HT1080 (cell line): ENCODE measurements at places on chromosomes 4 and X. TPM values are rescaled to one million over a fixed set of nuclear protein-coding genes. Genes with fewer than 3 reads are reported as not detected.

DNA sequence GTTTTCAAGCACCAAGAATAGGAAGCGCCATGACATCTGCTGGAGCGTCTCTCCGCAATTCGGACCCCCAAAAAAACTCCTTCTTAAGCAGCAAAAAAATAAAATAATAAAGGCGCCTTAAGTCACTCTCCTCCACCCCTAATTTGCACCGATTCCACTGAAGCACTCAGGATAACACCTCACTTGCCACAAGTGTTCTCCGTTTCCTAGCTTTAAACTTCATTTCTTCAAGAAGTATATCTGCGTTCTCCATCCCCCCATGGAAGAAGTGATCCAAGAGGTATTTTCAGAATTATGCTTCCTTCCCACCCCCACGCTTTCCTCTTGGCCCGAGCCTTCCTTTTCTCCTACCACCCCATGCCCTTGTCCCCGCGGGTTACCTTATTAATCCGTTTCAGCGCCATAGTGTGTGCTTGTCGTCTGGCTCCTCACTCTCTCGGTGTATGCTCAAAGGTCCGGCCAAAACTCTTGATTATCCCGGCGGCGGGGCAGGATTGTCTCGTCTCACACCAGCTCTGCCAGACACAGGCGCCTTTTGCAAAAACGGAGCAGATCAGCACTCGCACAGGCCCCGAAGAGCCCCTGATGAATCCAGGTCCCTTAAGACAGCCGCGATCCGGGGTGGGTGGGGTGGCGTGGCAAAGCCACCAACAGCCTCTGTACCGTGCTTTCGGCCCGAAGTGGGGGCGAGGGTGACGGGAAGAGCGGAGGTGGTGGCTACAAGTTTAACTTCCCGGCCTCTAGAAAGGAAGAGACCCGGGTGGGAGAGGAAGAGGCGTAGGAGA, 1.1 kb downstream of the UBE2D3 start:
- DNase-seq = no peak

- no peak for DNase-seq
Measured at GRCh38 chr4:35872273-35872672, 372.0 kb downstream of the ARAP2 start.

GRCh38 chr4:87009095-87009648, 74.4 kb downstream of the AFF1 start:
- no peak for DNase-seq

DNA sequence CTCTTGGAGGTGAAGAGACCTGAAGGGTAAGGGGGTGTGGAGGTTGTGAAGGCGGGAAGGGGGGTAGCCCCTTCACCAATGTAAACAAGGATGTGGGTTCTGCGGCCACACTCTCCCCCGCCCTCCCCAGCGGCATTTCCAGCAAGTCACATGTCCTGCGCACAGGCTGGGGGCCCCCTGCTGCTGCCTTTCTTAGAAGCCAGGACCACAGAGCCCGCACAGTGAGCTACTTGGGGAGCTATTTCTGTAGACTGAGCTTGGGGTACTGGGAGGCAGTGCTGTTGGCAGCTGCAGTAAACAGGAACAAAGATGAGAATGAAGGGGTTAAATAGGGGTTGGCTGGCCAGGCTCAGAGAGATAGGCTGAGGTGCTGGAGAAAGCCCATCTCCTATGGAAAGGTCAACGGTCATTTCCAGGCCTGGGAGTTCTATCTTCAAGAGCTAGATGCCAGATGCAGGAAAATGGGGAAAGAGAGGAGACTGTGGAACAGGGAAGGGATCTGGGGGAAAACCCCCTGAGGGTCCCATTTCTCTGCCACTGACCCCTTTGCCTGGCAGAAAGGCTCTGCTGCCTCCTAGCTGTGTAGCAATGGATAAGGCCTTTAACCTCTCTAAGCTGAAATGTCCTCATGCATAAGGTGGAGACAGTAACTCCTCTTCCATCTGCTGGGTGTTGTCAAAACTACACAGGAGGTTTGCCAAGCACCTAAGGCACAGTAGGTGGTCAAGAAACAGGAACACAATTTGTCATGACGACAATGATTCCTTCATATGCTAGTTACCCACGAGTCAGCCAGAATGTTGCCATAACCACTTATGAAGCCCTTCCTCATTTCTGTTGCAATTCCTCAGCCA, 18.5 kb upstream of the PIM2 start:
- no peak for DNase-seq

DNA sequence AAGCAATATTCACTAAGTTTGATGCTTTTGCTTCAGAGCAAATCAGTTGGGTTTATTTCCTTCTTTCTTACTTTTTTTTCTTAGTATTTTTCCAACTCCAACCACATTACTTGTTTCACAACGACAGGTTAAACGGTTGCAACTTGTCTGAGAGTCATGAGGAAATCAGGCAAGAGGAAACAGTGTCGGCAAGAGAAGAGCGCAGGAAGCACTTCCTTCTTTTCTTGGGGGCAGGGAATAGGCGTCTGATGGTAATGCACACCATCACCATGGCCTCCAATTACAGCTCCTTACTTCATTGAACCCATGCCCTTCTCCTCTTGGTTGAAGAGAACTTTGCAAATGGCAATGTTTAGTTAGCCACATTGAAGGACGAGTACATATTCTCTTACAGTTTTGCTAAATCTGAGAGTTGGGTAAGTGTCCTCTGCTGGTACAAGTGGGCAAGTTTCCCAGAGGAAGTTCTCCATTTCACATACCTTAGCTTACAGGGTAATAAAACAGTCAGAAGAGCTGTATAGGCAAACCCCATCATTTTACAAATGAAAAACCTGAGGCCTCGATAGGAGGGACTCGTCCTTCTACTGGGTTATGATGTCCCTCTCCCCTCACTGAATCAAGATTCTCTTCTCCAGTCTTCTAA, 8.3 kb upstream of the CXCL8 start:
- DNase-seq = no peak

- DNase-seq = peak; percentile 72
Measured at GRCh38 chr4:152605641-152606335, 69.9 kb upstream of the FBXW7 start.

DNA sequence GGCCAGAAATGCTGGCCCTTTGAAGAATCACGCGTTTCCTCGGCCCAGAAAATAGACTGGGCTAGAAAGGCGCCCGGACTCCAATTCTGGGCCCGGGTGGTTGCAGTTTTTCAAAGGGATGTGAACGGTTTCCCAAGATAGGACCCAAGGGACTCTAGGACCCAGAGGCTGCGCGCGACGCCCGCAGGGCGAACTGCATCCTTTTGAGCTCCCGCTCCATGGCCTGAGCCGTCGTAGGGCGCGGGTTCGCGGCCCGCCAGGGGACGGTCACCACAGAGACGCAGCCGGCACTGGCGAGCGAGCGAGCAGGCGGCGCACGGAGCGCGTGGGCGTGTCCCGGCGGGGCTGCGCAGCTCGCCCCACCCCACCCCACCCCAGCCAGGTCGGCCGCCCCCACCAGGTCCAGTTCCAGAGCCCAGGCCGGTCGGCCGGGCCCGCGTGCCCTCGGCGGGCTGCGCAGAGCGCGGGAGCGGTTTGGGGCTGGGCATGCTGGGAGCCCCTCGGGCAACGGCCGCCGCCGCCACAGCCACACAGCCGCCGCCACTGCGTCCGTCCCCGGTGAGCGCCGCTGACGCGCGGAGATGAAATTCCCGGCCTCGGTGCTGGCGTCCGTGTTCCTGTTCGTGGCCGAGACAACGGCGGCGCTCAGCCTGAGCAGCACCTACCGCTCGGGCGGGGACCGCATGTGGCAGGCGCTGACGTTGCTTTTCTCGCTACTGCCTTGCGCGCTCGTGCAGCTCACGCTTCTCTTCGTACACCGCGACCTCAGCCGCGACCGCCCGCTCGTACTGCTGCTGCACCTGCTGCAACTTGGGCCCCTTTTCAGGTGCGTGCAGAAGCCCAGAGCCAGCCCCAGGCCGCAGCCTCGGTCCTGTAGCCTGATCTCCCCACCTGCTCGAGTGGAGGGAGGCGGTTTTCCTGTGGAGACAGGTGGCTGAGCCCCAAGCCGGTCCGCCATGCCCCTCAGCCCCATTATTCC, at the start of gene XK:
XK (plus strand) TSS at position 411 of the 979 bp plus-strand sequence; CDS start at position 582, 171 bp downstream.
- peak; percentile 68 for DNase-seq

DNA sequence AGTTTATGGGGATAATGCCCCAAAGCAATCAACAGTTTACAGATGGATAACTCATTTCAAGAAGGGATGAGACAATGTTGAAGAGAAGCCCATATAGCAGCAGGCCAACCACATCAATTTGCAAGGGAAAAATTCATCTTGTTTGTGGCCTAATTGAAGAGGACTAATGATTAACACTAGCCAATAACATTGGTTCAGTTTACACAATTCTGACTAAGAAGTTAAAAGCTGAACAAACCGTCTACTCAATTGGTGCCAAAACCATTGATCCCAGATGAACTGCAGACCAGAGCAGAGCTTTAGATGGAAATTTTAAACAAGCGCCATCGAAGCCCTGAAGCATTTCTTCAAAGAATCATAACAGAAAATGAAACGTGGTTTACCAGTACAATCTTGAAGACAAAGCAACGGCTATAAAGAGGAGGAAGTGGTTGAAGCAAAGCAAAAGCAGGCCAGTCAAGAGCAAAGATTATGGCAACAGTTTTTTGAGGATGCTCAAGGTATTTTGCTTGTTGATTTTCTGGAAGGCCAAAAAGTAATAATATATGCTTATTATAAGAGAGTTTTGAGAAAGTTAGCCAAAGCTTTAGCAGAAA, 20.5 kb upstream of the BLTP1 start:
- no peak for DNase-seq

GRCh38 chr4:74323663-74324062, 15.4 kb downstream of the EPGN start:
- no peak for DNase-seq

- DNase-seq = no peak
Measured at GRCh38 chr4:128277856-128278255, 9.8 kb downstream of the PGRMC2 start.

DNA sequence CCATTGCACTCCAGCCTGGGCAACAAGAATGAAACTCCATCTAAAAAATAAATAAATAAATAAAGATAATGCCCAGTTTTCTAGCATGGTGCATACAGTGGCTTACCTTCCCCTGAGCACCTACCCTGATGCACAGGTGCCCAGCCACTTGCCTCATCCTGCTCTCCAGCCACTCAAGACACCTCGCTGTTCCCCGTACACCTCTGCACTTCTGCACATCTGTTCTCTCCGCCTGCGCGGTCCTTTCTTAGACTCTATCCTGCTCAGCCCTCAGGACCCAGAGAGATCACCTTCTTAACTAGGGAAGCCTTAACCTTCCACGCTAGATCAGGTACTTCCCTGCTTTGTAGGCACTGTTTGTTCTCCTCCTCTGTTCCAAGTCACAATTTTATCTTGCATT, 2.9 kb downstream of the EVC start:
- no peak for DNase-seq

DNA sequence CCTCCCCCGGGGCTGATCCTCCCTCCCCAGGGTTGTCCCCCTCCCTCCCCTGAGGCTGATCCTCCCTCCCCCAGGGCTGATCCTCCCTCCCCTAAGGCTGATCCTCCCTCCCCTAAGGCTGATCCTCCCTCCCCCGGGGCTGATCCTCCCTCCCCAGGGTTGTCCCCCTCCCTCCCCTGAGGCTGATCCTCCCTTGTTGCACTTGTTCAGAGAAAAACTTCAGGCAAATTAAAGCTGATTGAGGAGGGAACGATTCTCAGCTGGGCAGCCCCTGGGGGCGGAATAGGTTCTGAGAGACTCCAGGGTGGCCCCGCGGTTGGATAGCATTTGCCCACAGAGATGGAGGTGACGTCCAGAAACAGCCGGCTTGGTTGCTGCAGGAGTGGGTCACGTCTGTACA, 110.7 kb upstream of the ADRA2C start:
- no peak for DNase-seq

- DNase-seq = no peak
Measured at GRCh38 chr4:90105274-90105673, 21.9 kb upstream of the CCSER1 start.

Gene ENAM
- total RNA-seq = 0.20 TPM in 1 of 2 replicates, not detected in the other

Gene GYPB
- total RNA-seq = not detected in 2 replicates

Gene MAGEC1
- 0.07 TPM in 1 of 2 replicates, not detected in the other for total RNA-seq

Gene MAGEB2
- total RNA-seq = 122 and 158 TPM in 2 replicates

Gene EDA2R
- 13.5 and 17.2 TPM in 2 replicates for total RNA-seq

Gene NLGN4X
- 0.06 TPM in 1 of 2 replicates, not detected in the other for total RNA-seq

Gene SATL1
- not detected in 2 replicates for total RNA-seq
